Stimulated activated CD8-positive, alpha-beta memory T cell treated with anti-CD3 and anti-CD28 coated beads, Interleukin-4, amount 100 ng/mL, for 1 hour (primary cell): ENCODE measurements at places on chromosomes 12 and 14.

GRCh38 chr12:71980538-71980937 lies 41.9 kb downstream of the TPH2 start:
- no peak for DNase-seq

- no peak for DNase-seq
Measured at GRCh38 chr14:105147671-105148603, 20.6 kb downstream of the JAG2 start.

DNA sequence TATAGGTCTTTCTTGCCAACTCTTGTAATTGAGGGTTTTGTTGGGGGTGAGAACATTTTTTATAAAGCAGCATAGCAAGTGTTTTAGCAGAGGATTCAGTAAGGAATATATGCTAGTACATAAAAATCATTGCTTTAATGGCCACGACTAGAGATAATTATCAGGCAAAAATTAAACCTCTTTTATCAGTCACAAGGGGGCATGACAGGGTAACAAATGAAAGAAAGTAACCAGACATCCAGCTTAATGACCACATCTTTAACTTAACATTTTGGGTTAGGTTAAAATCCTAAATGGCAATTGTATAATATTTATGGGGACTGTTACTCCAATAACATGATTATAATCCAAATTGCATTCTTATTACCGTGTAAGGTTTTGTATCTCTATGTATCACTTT lies 119.6 kb downstream of the LRRIQ1 start:
- DNase-seq = no peak

DNA sequence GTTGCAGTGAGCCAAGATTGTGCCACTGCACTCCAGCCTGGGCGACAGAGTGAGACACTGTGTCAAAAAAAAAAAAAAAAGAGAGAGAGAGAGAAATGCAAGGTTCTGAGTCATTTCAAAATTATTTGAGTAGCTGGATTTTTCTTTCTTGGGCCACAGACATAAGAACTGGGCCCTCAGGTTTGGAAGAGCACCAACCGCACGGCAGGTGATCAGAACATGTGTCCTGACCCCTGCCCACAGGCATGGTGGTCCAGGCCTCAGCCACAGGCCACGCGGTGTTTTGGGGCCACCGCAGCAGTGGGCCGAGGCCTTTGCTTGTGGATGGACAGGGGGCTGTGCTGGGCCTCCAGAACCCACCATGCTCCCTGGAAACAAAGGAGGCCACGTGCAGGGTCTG lies 126.7 kb downstream of the CALM1 start:
- no peak for DNase-seq

GRCh38 chr12:89245090-89245489 lies 107.2 kb downstream of the DUSP6 start:
- DNase-seq = no peak

- DNase-seq = no peak
Measured at GRCh38 chr14:69671365-69672030, 60.1 kb downstream of the SUSD6 start.

DNA sequence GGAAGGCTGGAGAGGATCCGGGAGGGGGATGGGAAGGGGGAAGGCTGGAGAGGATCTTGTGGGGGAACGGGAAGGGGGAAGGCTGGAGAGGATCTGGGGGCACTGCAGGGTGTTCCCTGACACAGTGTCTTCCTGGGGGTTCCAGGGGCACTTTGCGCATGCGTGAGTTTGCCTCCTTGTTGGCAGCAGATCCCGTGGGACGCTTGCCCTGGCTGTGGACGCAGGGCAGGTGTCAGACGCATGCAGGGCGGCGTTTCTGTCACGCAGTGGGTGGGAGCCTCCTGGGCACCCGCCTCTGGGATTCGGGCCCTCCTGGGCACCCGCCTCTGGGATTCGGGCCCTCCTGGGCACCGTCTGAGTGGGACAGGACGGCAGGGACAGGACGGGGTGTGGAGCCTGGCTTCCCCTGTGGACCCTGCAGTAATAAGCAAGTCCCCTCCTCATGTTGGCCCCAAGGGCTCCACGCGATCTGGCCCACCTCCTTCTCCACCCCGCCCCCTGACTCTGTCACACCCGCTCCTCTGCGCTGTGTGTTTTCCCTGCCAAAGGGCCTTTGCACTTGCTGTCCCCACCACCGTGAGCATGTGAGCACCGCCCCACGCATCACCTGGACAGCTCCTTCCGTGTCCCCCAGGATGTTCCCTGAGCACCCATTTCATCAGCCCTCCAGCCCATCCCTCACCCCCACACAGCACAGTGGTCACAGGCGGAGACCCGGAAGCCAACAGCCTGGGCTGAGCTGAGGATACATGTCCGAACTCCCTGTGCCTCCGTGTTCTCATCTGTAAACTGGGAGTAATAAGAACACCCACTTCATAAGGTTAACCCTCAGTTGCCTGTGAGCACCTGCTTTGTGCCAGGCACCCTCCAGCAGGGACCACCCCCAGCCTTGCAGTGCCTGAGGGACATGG lies 4.4 kb downstream of the MMP17 start:
- no peak for DNase-seq

- DNase-seq = no peak
Measured at GRCh38 chr12:32609966-32610365, 69.1 kb upstream of the DNM1L start.

DNA sequence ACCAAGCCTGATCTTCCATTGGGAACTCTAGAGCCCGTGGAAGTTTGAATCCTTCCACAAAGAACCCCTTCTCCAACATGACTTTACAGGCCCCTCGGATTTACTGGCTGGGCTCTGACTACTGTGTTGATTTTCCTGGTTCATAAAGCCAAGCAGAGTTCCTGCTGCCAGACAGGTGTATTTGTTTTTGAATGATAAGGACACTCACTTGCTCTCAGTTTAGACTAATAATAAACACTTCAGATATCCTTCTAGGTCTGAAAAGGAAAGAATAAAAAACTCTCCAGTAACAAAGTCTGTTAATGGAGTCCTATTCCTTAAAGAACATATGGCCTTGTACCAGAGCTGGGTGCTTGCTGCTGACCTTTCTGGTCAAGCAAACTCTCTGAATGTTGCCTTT lies 31.0 kb downstream of the SIX1 start:
- DNase-seq = no peak

DNA sequence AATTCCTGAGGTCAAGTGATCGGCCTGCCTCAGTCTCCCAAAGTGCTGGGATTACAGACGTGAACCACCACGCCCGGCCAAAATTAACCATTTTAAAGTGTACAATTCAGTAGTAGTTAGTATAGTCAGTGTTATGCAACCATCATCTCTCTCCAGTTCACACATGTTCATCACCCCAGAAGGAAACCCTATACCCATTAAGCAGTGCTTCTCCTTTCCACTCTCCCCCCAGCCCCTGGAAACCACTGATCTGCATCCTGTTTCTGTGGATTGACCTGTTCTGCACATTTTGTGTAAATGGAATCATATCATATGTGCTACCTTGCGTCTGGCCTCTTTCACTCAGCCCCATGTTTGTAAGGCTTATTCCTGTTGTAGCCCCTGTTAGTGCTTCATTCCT lies 52.2 kb downstream of the PHETA1 start:
- DNase-seq = no peak

DNA sequence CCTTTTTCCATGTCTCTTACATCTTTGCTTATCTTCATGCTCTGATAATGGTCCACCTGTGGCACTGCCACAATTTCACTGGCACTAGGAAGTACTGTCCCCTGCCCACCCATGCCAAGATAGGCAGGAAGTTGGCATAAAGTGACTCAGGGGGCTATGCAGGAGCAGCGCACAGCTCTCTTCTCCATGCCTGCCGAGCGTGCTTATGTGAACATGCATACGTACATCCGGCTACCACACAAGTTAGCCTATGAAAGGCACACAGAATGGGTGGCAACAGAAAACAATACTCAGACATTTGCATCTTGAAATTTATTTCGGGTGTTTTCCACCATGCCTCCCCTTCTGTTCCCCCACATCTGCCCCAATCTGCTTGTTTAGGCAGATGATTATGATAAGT lies 174.4 kb upstream of the GZMB start:
- DNase-seq = no peak

DNA sequence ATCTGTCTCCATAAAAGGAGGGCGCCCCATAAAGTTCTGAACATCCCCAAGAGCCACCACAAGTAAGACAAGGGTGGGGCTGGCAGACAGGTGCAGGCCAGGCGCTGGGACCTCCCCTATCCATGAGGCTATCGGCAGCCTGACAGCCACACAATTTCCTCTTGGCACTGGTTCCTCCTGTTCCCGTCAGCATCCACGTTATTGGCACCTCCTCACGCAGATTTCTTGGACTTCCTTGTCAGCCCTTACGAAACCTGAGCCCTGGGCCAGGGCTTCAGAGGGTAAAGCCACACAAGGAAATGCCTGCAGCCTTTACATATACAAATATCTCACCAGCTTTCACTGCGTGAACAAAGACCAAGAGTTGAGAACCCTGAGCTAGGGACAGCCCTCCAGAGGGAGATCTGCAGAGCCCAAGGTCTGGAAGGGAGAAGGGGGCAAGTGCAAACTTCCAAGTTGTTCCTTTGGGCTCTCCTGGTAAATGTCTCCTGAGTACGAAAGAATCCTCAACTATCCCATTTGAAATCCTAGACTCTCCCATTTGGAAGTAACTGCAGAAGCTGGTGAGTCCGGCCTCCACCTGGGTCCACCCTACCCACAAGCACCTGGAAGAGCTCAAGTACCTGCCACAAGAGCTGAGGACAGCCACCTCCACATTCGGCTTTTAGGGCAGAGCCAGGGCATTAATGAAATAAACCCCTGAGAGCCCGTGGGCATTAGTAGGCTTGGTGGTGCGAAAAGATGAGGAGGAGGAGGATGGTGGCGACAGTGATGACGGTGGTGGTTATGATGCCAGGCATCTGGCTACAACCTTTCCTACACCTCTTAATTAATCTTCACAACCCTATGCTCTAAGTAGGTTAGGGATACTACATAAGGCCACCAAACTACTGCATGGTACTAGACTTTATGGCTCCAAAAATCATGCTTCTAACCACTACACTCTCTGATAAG lies 5.5 kb upstream of the TC2N start:
- DNase-seq = no peak

DNA sequence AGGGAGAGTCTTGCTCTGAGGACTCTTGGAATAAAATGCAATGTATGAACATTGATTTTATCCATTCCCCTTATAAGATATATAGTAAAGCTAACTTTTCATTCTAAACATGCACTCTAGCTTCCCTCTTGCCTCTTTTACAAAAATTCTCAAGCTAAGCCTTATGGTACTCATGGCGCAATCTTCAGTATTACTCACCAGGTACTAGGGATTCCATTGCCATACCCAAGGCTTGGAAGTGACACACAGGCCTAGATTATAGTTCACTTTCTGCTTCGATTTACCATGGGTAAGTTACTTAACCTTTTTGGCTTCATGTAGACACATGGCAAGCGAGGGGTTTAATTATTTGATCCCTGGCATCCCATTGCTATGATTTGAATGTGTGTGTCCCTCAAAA lies 331.5 kb downstream of the LRIG3 start:
- no peak for DNase-seq

DNA sequence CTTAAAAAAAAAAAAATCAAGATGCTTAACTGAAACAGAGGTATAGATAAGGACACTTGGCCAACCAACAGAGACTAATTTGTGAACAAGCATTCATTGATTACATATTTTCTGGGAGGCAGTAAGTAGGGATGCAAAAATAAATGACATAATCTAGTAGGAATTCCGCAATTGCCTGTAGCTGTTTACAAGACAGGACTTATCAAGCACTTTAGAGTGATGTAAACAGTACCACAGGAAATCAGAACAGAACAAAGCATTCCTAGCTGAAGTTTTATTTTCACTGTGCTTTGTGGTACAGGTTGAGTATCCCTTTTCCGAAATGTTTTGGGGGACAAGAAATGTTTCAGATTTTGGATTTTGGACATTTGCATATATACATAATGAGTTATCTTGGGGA lies 68.2 kb upstream of the FGD4 start:
- no peak for DNase-seq

DNA sequence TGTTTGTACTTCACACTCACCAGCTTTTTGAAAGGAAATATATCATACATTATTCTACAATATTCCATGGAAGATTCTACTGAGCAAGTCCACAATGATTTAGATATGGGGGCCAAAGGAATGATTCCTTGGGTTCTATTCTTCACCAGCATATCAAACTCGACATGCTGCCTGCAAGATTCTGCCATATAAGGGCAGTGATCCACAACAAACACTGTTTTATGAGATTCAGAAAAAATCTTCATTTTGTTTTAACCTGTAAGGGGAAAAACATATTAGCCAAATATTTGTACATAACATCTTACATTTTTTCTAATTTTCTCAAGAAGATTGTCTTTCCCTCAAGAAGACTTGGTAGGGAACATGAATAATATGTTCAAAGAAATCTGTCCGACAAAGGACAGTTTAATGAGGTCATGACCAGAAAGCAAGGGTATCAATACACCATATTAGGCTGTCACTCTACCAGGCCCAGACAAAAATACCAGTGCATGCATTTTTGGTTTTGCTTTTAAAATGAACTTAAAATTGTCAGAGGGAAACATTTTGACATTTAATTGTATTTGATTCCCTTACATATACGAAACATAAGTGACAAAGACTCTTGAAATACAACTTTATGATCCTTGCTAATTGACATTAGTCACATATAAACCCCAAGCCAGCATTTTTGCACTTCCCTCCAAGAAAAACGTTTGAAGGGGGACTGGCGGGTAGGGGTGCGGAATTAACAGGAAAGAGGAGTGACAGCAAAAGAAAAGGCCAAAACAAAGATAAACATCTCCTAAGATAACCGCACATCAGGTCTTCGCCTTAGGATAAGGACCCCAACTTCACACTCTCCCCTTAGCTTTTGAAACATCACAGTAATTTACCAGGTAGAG lies 980 bp downstream of the INTS13 start:
- no peak for DNase-seq

GRCh38 chr12:10283027-10283426 lies 24.6 kb upstream of the KLRD1 start:
- no peak for DNase-seq

DNA sequence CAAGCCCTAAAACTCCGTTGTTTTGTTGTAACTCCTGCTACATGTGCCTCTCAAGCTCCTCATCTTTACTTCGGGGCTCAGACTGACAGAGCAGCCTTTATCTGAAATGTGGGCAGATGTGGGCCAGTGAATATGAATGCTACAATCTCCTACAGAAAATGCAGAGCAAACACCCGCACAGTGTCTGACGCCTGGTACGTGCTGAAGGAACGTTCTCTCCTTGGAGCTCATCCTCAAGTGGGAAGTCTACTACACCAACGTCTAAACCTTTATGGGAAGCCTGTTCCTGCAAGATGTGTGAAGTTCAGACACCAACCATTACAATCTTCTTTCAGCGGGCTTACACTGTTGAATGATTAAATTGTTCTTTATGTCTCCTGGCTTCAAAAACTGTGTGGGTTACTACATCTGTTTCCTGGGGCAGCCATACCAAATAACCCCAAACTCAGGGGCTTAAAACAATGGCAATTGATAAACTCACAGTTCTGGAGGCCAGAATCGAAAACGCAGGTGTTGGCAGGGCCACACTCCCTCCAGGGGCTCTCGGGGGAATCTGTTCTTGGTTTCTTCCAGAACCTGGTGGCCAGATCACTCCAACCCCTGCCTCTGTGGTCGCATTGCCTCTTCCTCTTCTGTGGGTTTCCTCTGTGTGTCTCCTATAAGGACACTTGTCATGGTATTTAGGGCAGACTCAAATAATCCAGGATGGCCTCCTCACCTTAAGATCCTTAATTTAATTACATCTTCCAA lies 179.7 kb upstream of the PLXNC1 start:
- DNase-seq = no peak

- DNase-seq = no peak
Measured at GRCh38 chr12:14846042-14846587, 2.8 kb upstream of the ART4 start.
